Bronchial smooth muscle cell (primary cell): ENCODE measurements at places on chromosomes 12 and 14. TPM values are rescaled to one million over a fixed set of nuclear protein-coding genes. Genes with fewer than 3 reads are reported as not detected.

The PLEKHG7 gene
- total RNA-seq, result not detected in 2 replicates

The GUCY2C gene
- under 0.01 TPM in 1 of 2 replicates, not detected in the other for total RNA-seq

The NGB gene
- not detected in 2 replicates for total RNA-seq

The CIT gene
- 5.5 and 11.5 TPM in 2 replicates for total RNA-seq

The SLC25A21 gene
- total RNA-seq, result 0.17 and 0.63 TPM in 2 replicates

The KRT83 gene
- not detected in 2 replicates for total RNA-seq

The KRT2 gene
- not detected in 2 replicates for total RNA-seq

The RERGL gene
- total RNA-seq, result not detected in 2 replicates

The GPR137C gene
- total RNA-seq, result 0.43 and 0.79 TPM in 2 replicates

The ADAM20 gene
- 0.94 and 1.9 TPM in 2 replicates for total RNA-seq

The SMAGP gene
- total RNA-seq, result 6.0 and 8.2 TPM in 2 replicates

The AICDA gene
- not detected in 2 replicates for total RNA-seq

The PMEL gene
- total RNA-seq, result 0.43 and 1.3 TPM in 2 replicates

The BMP4 gene
- total RNA-seq, result 1.1 and 7.6 TPM in 2 replicates

The TAC3 gene
- total RNA-seq, result not detected in 2 replicates

The LHX5 gene
- not detected in 2 replicates for total RNA-seq

The DBX2 gene
- 0.09 TPM in 1 of 2 replicates, not detected in the other for total RNA-seq

The PMCH gene
- 0.16 TPM in 1 of 2 replicates, not detected in the other for total RNA-seq

The ACSS3 gene
- total RNA-seq, result 12.2 and 16.2 TPM in 2 replicates

The DUSP16 gene
- total RNA-seq, result 4.6 and 6.7 TPM in 2 replicates

The TPH2 gene
- under 0.01 TPM in 2 replicates for total RNA-seq

The DENND5B gene
- total RNA-seq, result 6.5 and 6.8 TPM in 2 replicates

The MYO1H gene
- total RNA-seq, result not detected in 2 replicates

The MYH6 gene
- total RNA-seq, result not detected in 2 replicates

The PRPH gene
- total RNA-seq, result 0.95 and 1.4 TPM in 2 replicates

The CD9 gene
- total RNA-seq, result 283 and 455 TPM in 2 replicates

The DACT1 gene
- 7.7 and 20.8 TPM in 2 replicates for total RNA-seq

The TCTN1 gene
- 18.1 and 23.6 TPM in 2 replicates for total RNA-seq

The LRRC10 gene
- not detected in 2 replicates for total RNA-seq

The RDH5 gene
- total RNA-seq, result 8.7 and 10.4 TPM in 2 replicates

The RAB5B gene
- 37.5 and 43.0 TPM in 2 replicates for total RNA-seq

The SLC2A13 gene
- total RNA-seq, result 7.8 and 16.2 TPM in 2 replicates
